ENCODE measurements at places on chromosomes 3 and 15. TPM values are rescaled to one million over a fixed set of nuclear protein-coding genes. Genes with fewer than 3 reads are reported as not detected.

Gene GOLGA8S
- 0.21 TPM for total RNA-seq

Gene DCLK3
- total RNA-seq, result 1.4 TPM

Gene PLCH1
- total RNA-seq, result 3.2 TPM

Gene ALDH1A2
- total RNA-seq, result 36.0 TPM

Gene LYZL4
- total RNA-seq, result not detected

Gene CCDC54
- not detected for total RNA-seq

Gene ELL3
- total RNA-seq, result 5.4 TPM

Gene ITIH4
- total RNA-seq, result 3.3 TPM

Gene FETUB
- not detected for total RNA-seq

Gene CLDN1
- total RNA-seq, result 13.2 TPM

Gene MED12L
- total RNA-seq, result 3.1 TPM

Gene PLS1
- 29.8 TPM for total RNA-seq

Gene PLSCR5
- not detected for total RNA-seq

Gene SAXO2
- 4.7 TPM for total RNA-seq

Gene RTP4
- total RNA-seq, result 2.5 TPM

Gene SPINK8
- total RNA-seq, result not detected

Gene REC114
- total RNA-seq, result not detected

Gene ATP1B3
- total RNA-seq, result 21.8 TPM

Gene DUOXA2
- 0.42 TPM for total RNA-seq

Gene NR2F2
- 28.0 TPM for total RNA-seq

Gene SAMD7
- total RNA-seq, result not detected

Gene GUCA1C
- total RNA-seq, result not detected

Gene SORD
- total RNA-seq, result 6.8 TPM

Gene CD200R1
- 7.5 TPM for total RNA-seq

Gene FSTL1
- total RNA-seq, result 1,313 TPM

Gene SI
- total RNA-seq, result not detected

Gene MYZAP
- 19.2 TPM for total RNA-seq

Gene RBMS3
- 136 TPM for total RNA-seq

Gene PLA2G4E
- total RNA-seq, result not detected

Gene SH3GL3
- total RNA-seq, result 8.9 TPM

Gene TM4SF4
- not detected for total RNA-seq

Gene PDIA3
- 167 TPM for total RNA-seq

Gene GPR156
- total RNA-seq, result 2.0 TPM

Gene CERS3
- 2.3 TPM for total RNA-seq

Gene RAF1
- 107 TPM for total RNA-seq

Gene KLHL40
- 3.5 TPM for total RNA-seq

Gene PRICKLE2
- total RNA-seq, result 89.7 TPM

Gene DOCK3
- 1.7 TPM for total RNA-seq

Gene FSD2
- total RNA-seq, result 1.2 TPM

Gene SLC22A14
- total RNA-seq, result 0.16 TPM

Gene MEIS2
- 163 TPM for total RNA-seq

Gene NCKIPSD
- total RNA-seq, result 8.6 TPM

Gene RETNLB
- total RNA-seq, result not detected

Gene SLC24A1
- 9.7 TPM for total RNA-seq

Gene PTX3
- 5.1 TPM for total RNA-seq

Gene LIPC
- total RNA-seq, result 1.2 TPM

Gene PAK6
- 2.0 TPM for total RNA-seq

Gene LXN
- total RNA-seq, result 49.1 TPM

Gene TASOR
- total RNA-seq, result 182 TPM

Gene SLC22A13
- total RNA-seq, result 0.58 TPM

Gene MYL3
- total RNA-seq, result 19.8 TPM
